ENCODE measurements at places on chromosomes 12 and 14.

DNA sequence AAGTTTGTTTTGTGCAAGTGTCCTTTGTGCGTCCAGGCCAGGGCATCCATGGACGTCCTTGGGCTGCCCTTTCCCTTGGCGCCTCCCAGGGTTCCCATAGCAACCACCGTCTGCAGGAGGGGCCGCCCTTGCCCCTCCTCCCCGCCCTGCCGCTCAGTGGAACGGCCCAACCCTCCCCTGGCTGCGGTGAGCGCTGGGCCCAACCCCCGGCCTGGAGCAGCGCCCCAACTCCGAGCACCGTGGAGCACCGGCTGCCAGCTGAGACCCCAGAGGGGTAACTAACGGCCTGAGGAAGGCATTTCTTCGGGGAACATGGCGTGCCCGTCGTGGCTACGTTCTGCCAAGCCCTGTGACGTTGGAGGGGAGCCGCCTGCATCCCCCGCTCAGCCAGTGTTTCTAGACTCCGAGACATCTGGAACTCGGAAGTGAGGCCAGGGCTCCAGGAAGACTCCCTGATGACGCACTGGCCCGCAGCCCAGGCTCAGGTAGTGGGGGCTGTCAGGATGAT lies 5.3 kb upstream of the ACACB start:
- DNase-seq: peak; percentile 96

DNA sequence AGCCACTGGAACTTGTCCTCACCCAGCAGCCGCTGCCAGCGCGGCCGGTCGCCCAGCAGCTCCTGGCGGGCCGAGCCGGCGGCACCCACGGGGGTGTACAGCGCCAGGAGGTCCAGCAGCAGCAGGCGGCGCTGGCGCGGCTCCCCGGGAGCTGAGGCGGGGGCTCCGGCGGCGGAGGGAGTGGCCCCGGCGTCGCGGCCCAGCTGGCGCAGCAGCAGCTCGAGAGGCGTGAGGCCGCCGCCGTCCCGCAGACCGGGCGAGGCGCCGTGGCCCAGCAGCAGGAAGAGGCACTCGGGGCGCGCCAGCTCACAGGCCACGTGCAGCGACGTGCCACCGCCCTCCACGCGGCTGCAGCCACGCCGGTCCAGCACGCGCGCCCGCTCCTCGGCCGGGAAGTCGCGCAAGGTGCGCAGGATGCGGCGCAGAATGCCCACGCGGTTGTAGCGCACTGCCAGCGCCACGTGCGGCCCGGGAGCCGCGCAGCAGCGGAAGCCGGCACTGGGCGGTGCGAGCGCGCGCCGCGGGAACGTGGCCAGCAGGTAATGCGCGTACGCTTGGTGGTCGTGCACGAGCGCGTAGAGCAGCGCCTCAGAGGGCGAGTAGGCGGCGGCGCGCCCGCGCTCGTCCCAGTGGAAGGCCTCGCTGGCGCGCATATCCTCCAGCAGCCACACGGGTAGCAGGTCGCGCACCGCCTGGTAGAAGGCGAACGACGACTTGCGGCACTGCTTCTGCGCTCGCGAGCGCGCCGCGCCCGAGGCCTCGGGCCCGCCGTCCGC lies 2.3 kb downstream of the ANKRD9 start:
- DNase-seq: no peak

- DNase-seq: no peak
Measured at GRCh38 chr14:57375156-57375555, 15.2 kb upstream of the NAA30 start.

DNA sequence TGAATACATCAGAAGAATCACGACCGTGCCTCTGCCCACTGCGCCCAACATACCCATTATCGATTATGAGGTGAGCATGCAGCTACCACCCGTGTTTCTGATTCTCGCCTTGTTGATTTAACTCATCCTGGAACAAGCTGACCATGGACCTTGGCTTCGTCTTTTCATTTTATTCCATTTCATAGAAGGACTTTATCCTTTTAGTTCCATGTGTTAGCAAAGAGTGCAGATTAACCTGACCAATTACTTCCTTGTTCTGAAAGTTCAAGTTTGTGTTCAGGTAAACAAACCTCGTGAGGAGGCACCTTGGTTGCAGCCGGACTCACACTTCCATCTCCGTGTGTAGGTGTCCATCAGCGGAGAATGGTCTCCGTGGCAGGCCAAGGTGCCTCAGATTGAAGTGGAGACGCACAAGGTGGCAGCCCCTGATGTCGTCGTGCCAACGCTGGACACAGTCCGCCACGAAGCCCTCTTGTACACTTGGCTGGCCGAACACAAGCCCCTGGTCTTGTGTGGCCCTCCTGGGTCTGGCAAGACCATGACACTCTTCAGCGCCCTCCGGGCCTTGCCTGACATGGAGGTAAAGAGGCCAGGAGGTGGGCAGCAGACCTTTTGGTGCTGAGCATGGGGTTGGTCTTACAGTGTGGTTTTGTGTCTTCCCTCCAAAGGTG lies 52.2 kb downstream of the DYNC1H1 start:
- DNase-seq: no peak

DNA sequence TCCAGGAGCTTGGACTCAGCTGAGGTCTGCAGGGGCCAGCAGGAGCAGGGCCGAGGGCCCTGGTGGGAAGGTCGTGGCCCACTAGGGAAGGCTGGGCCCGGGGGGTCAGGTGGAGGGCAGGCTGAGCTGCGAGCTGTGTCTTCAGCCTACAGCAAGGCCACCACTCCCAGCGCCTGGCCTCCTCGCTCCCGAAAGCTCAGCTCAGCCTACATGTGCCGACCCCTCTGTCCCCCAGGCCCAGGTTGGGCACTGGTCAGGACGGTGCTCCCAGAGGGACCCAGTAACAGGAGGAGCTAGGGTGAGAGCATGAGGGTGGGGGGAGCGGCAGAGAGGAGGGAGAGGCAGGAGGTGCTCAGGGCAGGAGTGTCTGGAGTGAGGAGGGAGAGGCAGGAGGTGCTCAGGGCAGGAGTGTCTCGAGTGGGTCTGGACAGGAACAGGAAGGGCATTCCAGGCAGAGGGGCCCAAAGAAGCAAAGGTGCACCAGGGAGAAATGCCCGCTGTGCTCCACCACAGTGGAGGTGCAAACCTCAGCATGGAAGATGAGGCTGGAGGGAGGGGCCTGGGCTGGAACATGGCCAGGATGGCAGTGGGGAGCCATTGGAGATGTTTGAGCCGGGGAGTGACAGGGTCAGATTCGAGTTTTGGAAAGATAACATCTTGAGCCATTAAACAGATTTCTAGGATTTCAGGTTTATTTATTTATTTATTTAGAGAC lies 29.1 kb upstream of the GPR132 start:
- DNase-seq: no peak

GRCh38 chr14:23362200-23362599 lies 2.8 kb downstream of the EFS start:
- DNase-seq: no peak

GRCh38 chr12:50282721-50283228 lies 545 bp downstream of the LIMA1 start:
- DNase-seq: no peak

- no peak for DNase-seq
Measured at GRCh38 chr12:52442600-52443061, 8.5 kb upstream of the KRT75 start.

GRCh38 chr12:104602406-104602805 lies 145.7 kb downstream of the CHST11 start:
- no peak for DNase-seq
